HCT116 (cell line): ENCODE measurements at places on chromosomes 7 and 10. TPM values are rescaled to one million over a fixed set of nuclear protein-coding genes. Genes with fewer than 3 reads are reported as not detected.

The RTKN2 gene
- 7.9 TPM for total RNA-seq

The ANAPC16 gene
- 71.1 TPM for total RNA-seq

The MYL7 gene
- total RNA-seq, result not detected

GRCh38 chr10:27680691-27681605 is 64.7 kb downstream of the MKX start:
- peak; percentile 16 for DNase-seq
- H3K4me1 ChIP-seq, result no peaks in the 10 kb centered on the region
- no peaks in the 10 kb centered on the region for H3K36me3 ChIP-seq

DNA sequence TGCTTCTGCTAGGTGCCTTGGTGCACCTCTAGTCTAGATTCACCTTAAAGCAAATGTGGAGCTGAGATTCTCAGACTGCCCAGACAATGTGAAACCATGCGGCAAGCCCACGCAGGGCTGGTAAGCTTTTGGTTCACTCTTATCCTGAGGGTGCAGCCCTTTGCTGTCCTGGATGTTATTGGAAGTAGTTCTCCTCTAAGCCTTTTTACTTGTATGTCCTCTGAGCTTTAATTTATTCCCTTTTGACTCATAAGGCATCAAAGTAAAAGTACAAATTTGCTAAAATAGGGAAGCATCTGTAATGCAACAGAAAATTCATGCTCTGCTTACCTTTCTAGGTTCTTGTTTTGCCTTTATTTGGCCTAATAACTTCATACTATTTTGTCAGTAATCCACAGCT is 186.8 kb downstream of the MACC1 start:
- H3K4me3 ChIP-seq, result no peak overlapping the region
- H3K36me3 ChIP-seq, result no peaks in the 10 kb centered on the region
- DNase-seq, result no peak
- peaks cover 13% of the 10 kb centered on the region for H3K4me1 ChIP-seq

GRCh38 chr10:80315391-80315790 is 25.9 kb upstream of the MAT1A start:
- H3K4me1 ChIP-seq, result no peaks in the 10 kb centered on the region
- no peak overlapping the region for H3K27ac ChIP-seq
- H3K4me3 ChIP-seq, result no peak overlapping the region
- no peak for DNase-seq
- H3K27me3 ChIP-seq, result no peaks in the 10 kb centered on the region
